ENCODE measurements at places on chromosomes 2 and 18. TPM values are rescaled to one million over a fixed set of nuclear protein-coding genes. Genes with fewer than 3 reads are reported as not detected.

- DNase-seq: no peak
Observed at GRCh38 chr2:118718921-118719320, 128.5 kb downstream of the EN1 start.

DNA sequence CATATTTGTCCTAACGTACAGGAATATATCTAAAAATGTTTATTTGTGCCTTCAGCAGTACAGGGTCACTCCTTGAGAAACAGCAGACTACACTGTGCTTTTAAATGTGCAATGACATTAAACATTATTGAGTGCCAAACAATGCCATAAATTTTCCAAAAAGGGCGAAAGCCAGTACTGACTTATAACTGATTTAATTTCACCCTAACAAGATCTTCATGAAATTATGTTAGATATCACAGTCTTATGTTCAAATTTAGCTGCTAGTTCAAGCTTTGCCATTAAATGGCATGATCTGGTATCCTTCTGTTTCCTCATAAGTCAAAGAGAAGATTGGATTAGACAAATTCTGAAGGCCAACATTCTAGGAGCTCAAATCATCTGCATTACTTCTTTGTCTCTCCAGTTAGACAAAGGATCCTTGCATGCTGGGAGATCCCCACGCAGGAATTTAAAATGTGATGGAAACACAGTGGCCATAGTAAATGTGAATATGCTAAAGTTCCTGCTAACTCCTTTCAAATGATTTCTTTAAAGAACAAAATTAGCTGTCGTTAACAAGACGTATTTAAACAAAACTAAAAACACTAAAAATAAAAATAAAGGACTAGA, 129.3 kb upstream of the STON1 start:
- no peak for DNase-seq

GRCh38 chr18:28541934-28542333, 365.0 kb upstream of the CDH2 start:
- DNase-seq: no peak

- DNase-seq: no peak
Observed at GRCh38 chr2:146952696-146953095, 892.1 kb upstream of the ACVR2A start.

GRCh38 chr2:38106405-38107094, 30.6 kb upstream of the CYP1B1 start:
- no peak for DNase-seq

DNA sequence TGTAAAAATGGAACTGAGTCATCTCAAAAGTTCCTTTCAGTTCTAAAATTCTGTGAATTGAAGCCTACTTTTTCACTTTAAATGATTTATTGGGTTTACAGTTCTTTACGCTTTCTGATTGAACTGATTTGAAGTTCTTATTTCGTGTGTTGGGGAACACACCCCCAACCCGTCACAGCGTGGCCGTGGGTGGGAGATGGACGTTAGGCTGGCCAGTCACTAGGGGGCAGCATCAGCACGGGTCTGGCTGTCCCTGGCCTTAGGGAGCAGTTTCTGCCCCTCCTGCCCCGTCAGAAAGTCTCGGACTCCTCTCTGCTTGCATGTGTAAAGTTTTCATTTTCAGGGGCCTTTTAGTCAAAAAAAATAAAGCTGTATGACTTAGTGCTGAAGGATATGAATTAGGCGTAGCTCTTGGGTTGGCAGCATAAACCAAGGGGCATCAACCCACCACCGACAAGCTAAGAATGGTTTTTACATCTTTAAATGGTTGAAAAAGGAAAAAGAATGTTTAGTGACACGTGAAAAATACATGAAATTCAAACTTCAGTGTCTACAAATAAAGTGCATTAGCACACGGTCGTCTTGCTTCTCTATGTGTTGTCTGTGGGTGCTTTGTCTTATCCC, 63.4 kb downstream of the ZCCHC2 start:
- peak; percentile 44 for DNase-seq

POTEC gene
- total RNA-seq: not detected

DNA sequence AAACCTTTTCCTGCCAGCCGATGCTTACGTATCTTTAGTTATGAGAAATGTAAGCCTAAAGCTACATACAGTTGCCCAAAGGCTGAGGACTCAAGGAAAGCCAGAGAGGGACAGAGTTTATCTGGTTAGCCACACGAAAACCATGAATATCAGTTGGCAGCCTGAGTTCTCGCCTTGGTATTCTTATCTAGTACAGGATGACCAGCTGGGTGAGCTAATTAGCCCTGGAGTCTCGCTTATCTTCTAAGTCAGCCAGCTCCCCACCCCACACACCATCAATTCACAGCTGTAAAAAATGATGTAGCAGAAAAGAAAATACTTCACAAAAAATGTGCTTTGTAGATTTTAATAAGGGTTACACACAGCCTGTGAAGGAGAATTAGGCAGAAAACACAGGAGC, 617.5 kb upstream of the SOX11 start:
- no peak for DNase-seq

DNA sequence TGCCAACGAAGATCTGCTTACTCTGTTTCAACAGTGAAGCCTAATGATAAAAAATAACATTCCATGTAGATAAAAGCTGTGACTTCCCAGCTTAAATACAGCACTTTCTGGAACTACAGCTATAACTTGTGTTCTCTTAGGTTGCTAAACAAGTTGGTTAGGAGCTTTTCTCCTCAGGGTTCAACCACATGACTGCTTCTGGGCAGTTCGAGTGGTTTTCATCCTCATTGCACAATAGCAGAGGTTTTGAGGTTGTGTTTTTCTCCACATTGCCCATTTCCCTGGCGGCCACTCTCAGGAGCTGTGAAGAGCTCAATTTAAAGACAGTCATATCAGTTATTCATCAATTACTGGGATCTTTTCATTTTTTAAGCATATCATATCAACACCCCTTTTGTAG, 102.2 kb upstream of the CYP1B1 start:
- no peak for DNase-seq

- no peak for DNase-seq
Observed at GRCh38 chr2:151796774-151797173, 31.4 kb downstream of the ARL5A start.
